ENCODE measurements at places on chromosomes 2 and 18. TPM values are rescaled to one million over a fixed set of nuclear protein-coding genes. Genes with fewer than 3 reads are reported as not detected.
A peak's percentile ranks its signal among the peaks of the same experiment; 100 is the strongest.

The ALPI gene
- not detected for polyA plus RNA-seq

The TMEFF2 gene
- not detected for polyA plus RNA-seq

The VSNL1 gene
- not detected for polyA plus RNA-seq

The NBEAL1 gene
- polyA plus RNA-seq, result 6.3 TPM

The G6PC2 gene
- not detected for polyA plus RNA-seq

The IGFBP5 gene
- polyA plus RNA-seq, result not detected

The SULT1C2 gene
- not detected for polyA plus RNA-seq

The RGPD3 gene
- polyA plus RNA-seq, result 0.21 TPM

The SPP2 gene
- polyA plus RNA-seq, result not detected

The KCNG2 gene
- not detected for polyA plus RNA-seq

GRCh38 chr2:30979822-30980245, 158.4 kb downstream of the GALNT14 start:
- no peak for DNase-seq

DNA sequence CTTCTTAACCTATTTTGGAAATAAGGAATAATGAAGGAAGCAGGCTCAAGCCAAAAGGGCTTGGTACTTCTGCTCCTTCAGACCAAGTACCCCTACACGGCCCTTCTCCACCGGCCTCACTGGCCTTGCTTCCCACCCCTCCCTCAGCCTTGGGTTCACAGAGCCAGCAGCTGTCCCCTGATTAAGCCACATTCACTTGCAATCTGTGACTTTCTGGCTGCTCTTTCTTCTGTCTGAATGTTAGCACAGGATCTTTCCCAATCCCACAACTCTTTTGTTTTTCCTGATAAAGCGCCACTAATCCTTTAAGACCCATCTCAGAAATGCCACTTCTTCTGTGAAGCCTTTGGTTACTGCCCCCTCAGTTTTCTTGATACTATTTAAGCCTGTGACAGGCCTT, 52.4 kb downstream of the REEP1 start:
- DNase-seq, result no peak

DNA sequence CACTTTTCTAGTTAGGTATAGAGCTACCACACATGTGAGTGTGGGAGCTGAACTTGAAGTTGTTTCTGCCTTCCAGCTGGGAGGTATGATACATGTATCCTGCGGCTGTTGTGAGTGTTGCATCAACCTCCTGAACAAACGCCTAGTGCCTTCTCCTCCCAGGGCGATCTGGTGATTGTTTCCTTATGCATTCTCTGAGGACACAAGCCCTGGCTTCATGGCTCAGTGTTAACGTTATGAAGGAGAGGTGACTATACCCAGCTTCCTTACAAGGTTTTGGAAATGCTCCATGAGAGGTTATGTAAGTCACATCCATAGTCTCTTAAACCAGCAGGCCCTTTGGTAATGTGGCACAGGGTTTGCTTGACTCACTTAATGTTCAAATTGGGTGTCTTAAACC, 64.9 kb downstream of the SPRED2 start:
- no peak for DNase-seq

GRCh38 chr2:200987137-200987536, 23.7 kb upstream of the ORC2 start:
- DNase-seq, result no peak

DNA sequence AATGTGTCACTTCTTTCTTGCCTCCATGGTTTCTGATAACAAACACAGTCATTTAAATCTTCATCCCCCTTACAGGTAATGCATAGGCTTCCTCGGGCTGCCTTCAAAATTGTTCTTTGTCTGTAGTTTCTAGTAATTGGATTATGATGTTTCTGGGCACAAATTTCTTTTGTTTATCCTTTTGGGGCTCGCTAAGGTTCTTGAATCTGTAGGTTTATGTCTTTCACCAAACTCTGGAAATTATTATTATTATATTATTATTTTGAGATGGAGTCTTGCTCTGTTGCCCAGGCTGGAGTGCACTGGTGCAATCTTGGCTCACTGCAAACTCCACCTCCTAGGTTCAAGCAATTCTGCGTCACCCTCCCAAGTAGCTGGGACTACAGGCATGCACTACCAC, 16.3 kb upstream of the RMP24 start:
- DNase-seq, result no peak

DNA sequence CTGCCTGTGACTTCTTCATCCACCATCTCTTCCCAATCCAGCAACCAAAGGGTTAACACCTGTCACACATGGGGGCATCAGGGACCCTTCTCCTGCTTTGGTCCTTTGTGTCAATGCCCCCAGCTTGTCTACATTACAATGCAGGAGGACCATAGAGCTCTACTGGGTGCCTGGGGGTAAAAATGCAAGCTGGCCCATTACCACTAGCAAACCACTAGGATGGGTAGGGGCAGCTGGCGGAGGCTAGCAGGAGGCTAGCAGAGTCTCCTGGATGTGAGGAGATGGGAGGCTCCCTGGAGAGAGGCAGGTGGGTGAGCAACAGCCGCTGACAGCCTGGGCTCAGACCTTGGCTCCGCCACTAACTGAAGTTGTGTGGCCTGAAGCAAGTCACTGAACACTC, 153.4 kb upstream of the SKOR2 start:
- no peak for DNase-seq

DNA sequence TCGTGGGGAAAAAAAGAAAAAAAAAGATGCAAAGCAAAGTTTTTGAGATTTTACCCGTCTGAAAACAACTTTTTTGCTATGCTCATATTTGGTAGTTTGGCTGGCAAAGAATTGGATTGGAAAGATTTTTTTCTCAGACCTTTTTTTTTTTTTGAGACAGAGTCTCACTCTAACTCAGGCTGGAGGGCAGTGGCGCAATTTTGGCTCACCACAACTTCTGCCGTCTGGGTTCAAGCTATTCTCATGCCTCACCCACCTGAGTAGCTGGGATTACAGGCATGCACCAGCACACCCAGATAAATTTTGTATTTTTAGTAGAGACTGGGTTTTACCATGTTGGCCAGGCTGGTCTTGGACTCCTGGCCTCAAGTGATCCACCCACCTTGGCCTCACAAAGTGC, 56.3 kb upstream of the TANC1 start:
- DNase-seq, result no peak

- no peak for DNase-seq
Observed at GRCh38 chr2:98078701-98079100, 8.3 kb upstream of the VWA3B start.

GRCh38 chr2:130813722-130814121, 23.0 kb upstream of the ARHGEF4 start:
- no peak for DNase-seq

DNA sequence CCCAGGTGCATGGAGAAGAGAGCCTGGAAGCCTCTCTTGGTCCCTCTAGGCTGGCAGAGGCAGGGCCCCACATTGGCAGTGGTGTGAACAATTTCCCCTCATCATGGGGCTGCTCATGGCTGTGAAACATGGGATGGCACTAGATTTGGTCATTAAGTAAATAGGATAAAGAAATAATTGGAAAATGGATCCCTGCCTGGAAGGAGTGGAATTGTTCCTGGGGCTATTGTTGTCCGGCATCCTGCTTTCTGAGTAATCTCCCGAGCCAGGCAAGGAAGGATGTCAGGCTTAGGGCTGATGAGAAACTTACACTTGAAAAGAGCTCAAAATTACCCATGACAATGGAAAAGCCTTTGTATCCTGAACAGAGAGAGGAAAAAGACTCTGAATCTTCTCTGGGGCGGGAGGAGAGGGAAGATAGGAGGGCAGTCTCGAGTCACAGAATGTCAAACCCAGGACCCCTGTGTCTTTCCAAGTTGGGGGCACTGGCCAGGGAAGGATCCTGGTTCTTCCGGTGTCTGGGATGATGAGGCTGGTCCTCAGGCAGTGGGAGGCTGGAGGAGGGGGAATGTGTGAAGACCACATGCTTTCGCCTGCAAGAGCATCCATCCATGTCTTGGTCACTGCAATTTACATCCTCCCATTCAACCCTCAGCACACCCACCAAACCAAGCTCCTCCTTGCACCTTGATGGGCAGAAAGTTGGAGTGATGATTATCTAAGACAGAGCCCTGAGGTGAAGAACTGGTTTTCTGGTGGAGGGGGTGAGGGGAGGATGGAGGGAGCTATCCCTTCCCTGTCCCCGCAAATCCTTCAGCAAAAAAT, 27.1 kb upstream of the STEAP3 start:
- no peak for DNase-seq

DNA sequence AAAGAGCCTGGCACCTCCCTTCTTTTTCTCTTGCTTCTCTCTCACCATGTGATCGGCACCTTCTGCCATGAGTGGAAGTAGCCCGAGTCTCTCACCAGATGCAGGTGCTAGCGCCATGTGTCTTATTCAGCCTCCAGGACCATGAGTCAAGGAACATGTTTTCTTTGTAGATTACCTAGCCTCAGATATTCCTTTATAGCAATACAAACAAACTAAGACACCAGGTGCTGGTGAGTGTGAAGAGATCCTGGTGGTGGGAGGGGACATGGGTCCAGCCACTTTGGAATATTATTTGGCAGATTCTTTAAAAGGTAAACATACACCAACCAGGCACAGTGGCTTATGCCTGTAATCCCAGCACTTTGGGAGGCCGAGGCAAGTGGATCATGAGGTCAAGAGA, 5.9 kb upstream of the USP40 start:
- no peak for DNase-seq

DNA sequence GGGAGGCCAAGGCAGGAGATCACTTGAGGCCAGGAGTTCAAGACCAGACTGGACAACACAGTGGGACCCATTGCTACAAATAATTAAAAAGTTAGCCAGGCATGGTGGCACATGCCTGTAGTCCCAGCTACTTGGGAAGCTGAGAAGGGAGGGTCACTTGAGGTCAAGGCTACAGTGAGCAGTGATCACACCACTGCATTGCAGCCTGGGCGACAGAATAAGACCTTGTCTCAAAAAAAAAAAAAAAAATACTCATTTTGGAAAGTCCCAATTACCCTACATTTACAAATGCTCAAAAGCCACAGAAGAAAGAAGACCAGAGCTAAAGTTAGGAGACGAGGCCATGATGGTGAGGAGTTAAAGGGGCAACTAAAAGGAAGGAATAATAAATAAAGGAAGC, 61.9 kb downstream of the COLEC12 start:
- no peak for DNase-seq

DNA sequence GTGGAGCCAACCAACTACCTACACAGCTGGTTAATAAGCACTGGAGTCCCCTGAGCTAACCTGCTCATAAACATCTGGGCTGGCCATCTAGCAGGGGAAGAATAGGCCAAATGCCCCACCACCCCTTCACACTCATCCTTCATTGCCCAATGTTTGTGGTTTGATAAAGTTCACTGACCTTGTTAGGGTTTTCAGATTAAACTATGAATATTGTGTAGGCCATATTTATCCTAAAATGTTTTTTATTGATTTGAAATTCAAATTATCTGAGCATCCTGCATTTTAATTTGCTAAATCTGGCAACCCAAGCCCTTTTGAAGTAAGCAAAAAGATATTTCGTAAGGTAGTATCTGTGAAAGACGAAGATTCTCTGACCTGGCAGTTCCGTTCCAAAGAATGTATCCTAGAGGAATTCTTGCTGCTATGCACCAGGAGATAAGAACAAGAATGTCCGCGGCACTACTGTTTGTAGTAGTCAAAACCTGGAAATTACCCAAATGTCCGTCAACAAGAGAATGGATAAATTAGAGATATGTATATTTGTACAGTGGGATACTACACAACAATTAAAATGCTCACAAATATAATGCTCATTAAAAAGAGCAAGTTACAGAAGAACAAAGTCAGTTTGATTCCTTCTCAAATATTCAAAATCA, 5.8 kb upstream of the TLK1 start:
- no peak for DNase-seq

GRCh38 chr2:84906108-84906899, 848 bp downstream of the TMSB10 start:
- DNase-seq, result peak; percentile 37

DNA sequence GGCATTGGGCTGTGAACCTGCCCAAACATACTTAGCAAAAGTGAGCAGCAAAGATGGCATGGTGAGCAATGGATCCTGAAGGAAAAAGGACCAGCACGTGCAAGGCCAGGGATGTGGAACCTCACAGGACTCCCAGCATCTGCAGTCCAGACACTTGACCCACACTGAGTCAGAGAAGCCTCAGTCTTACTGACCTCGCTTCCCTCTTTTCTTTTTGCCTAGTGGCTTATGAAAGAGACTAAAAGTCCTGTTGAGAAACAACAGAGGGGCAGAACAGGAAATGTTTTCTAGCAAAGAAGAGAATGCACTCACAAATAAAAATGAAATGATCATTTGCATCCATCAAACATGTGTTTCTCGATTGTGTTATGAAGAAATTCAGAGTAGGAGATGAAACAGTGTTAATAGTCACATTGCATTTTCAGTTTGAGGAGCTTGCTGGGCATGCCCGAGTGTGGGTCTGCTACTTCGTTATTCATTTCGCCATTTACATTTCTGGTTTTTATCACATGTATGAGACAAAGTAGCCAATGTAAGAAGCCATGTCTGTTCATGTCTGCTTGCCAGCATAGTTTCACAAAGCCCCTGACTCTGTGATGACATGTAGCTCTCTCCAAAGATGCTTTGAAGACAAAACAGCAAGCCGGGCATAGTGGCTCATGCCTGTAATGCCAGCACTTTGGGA, 118.4 kb downstream of the INO80D start:
- no peak for DNase-seq

GRCh38 chr2:40120026-40120425, 331.9 kb downstream of the SLC8A1 start:
- no peak for DNase-seq

DNA sequence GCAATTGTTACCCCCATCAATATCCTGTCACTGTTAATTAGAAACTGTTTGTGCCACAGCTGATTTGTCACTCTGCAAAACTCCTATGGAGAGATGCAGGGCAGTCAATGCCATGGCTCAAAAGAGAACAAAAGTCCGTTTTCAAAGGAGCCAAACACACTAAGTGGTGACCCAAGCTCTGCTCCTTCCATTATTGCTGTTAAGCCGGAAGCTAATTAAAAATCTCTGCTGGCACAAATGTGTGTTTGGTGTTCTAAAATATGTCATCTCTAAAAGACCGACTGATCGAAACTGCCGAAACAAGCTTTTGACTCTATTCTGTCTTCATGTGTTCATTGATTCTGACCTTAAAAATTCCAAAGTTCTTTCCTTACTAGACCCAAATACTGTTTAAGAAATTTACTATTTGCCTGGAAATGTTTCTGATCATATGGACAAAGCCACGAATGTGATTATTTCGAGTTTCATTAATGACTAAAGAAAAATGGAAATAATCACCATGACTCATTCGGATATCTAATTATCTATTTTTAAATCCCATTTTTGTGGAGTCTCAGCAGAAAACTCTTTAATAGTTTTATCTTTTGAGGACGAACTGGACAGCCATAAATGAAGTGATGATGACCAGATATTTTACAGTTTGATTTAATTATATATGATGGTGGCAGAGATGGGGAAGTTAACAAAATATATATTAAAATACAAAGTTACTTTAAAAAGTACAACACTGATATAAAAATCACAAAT, 287.6 kb downstream of the SOCS6 start:
- no peak for DNase-seq

DNA sequence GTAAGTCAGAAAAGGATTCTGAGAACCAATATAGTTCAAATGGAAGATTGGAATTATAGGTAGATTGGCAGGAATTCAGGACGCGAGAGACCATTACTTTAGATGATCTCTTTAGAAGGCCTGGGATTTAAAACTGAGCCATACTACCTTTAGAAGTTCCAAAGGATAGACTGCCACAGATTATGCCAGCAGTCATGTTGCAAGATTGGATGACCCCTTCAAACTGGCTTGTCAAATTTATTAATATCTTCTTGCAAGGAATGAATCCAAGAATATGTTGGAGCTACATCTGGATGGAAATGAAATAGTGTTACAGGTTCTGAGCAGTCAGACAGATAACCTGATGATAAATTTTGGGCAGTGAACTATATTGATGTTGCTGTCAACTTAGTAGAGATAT, 22.0 kb downstream of the BABAM2 start:
- no peak for DNase-seq
